ENCODE measurements at places on chromosomes 4 and X.

DNA sequence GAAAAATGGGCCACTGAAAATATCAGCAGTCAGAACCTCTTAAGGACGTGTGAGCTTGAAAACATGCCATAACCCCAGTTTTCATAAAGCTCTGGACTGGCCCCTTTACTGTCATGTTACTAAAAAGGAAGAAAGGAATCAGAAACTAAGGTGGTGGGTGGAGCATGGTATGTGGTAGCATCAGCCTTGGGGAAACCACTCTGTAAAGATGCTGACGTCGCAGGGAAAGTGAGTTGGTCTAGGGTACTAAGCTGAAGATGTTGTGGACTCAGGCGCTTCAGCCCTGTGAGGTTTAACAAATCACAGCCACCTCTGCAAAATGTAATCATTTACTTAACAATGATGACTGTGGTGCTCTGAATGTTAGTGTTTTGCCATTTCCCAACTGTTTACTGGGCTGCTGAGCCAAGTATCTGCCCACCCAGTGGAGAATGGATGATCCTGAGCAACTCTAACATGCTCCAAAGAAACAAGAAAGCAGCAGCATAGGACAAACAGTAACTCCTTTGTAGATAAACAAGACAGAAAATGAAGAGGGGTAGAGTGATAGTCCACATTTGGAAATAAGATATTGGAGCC lies 33.4 kb downstream of the C4orf54 start:
- DNase-seq = no peak

DNA sequence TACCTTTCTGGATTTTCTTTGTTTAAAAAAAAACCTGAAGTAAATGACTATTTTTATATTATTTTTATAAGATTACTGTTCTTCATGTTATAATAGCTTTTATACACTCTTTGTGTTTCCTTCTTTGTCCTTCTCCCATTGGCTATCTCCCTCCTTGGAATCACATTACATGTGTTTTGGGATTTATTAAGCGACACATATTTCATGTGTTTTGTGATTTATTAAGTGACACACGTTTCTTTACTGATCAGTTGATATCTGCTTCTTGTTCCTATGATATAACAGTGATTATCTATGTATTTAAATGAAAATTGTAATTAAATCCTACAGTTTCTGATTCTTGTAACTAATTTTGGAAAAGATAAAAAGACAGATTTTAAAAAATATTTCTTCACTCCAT lies 817.3 kb upstream of the AGA start:
- DNase-seq = no peak

GRCh38 chrX:68421636-68422035 lies 11.7 kb downstream of the OPHN1 start:
- no peak for DNase-seq

GRCh38 chr4:143618811-143619210 lies 81.7 kb downstream of the FREM3 start:
- no peak for DNase-seq

DNA sequence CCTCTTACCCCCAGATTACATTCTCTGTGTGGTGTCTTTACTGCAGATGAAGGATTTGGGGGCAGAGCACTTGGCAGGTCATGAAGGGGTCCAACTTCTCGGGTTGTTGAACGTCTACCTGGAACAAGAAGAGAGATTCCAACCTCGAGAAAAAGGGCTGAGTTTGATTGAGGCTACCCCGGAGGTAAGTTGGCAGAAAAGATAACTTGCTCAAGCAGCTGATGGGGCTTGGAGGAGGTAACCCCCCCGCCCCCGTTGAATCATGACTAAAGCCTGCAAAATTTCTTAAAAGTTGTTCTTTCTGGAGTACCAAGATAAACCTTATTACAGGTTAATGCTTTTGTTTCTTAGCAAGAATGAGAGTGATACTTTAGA lies 1.5 kb downstream of the CCNG2 start:
- no peak for DNase-seq

Measured in stimulated activated CD8-positive, alpha-beta memory T cell treated with anti-CD3 and anti-CD28 coated beads, Interleukin-15, amount 100 ng/mL, for 4 hours (primary cell).